ENCODE measurements at places on chromosomes 4 and X. TPM values are rescaled to one million over a fixed set of nuclear protein-coding genes. Genes with fewer than 3 reads are reported as not detected.

Gene SORCS2
- polyA plus RNA-seq, result 2.3 TPM

Gene DNAAF6
- 2.7 TPM for polyA plus RNA-seq

Gene BEX2
- polyA plus RNA-seq, result 23.2 TPM

Gene XK
- polyA plus RNA-seq, result 0.86 TPM

Gene CFI
- 38.2 TPM for polyA plus RNA-seq

Gene PRKG2
- 0.06 TPM for polyA plus RNA-seq

Gene LONRF3
- polyA plus RNA-seq, result 7.2 TPM
